ENCODE measurements at places on chromosomes 1 and 21. TPM values are rescaled to one million over a fixed set of nuclear protein-coding genes. Genes with fewer than 3 reads are reported as not detected.

Gene REN
- total RNA-seq = not detected

Gene SYT11
- 59.5 TPM for total RNA-seq

Gene TMPRSS2
- total RNA-seq = not detected

Gene WDR3
- 31.2 TPM for total RNA-seq

Gene RAB42
- 0.58 TPM for total RNA-seq

Gene F3
- 51.6 TPM for total RNA-seq

Gene LMX1A
- total RNA-seq = not detected

Gene SRGAP2C
- 27.6 TPM for total RNA-seq

Gene AGL
- total RNA-seq = 9.9 TPM

Gene PGLYRP3
- total RNA-seq = not detected
